ENCODE measurements at places on chromosomes 1 and 21.

- peak; percentile 77 for DNase-seq
These were observed 1.1 kb upstream of the ZNF496 start for GRCh38 chr1:247332623-247333361.

- peak; percentile 96 for DNase-seq
These were observed 300.0 kb upstream of the VAMP3 start for GRCh38 chr1:7470904-7471638.

DNA sequence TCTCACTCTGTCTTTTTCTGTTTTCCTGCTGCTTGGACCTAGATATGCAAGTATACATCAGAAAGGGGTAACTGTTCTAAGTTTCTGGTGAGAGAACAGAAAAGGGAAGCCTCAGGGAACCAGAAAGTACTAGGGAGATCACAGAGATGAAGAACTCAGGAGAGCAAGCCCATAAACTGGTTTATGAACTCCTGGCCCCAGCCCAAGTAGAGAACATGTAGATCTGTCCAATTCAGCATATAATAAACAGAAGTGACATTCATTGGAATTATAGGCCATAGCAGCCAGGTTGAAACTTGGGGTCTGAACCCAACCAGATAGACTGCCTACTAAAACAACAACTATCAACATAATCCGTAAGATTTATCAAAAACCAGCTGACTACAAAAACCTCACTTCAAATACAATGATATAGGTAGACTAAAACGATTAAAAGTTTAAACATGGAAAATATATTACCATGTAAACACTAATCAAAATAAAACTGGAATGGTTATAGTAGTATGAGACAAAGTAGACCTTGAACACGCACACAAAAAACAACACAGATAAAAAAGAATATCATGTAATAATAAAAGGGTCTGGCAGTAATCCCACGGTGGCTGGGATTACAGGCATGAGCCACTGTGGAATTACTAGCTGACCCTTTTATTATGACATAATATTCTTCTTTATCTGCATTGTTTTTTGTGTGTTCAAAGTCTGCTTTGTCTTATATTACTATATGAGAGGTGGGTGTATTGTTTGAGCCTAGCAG is 65.0 kb downstream of the ZSWIM5 start:
- DNase-seq = no peak

DNA sequence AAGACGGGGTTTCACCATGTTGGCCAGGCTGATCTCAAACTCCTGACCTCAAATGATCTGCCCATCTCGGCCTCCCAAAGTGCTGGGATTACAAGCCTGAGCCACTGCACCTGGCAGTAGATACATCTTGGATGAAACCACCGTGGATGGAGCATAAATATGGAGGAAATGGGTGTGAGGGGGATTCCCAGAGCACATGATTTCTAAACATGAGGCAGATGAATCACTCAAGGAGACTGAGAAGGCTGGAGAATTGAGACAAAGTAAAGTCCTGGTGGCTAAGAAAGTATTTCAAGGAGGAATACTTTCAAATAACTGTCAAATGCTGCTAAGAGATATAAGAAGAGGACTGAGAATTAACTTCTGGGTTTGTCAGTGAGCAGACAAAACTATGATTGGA is 5.4 kb upstream of the PGBD5 start:
- no peak for DNase-seq

GRCh38 chr1:186188004-186188539 is 187.0 kb downstream of the TPR start:
- DNase-seq = no peak

DNA sequence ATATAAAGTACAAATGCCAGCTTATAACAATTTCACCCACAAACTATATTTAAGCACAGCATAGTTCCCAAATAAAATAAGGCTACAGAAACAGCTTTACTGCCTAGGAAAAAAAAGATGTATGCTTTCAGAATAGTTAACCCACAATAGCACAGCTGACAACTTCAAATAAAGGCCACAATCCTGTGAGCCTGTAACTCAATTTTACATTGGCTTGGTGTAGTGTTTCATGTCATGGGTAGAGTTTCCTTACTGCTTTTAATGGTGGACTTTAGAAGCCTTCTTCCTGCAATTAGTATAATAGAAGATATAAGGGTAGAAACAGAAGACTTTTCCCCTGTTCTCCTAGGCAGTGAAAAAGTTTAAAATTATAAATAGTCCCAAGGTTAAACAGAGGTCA is 44.3 kb upstream of the ZC3H11B start:
- DNase-seq = no peak

DNA sequence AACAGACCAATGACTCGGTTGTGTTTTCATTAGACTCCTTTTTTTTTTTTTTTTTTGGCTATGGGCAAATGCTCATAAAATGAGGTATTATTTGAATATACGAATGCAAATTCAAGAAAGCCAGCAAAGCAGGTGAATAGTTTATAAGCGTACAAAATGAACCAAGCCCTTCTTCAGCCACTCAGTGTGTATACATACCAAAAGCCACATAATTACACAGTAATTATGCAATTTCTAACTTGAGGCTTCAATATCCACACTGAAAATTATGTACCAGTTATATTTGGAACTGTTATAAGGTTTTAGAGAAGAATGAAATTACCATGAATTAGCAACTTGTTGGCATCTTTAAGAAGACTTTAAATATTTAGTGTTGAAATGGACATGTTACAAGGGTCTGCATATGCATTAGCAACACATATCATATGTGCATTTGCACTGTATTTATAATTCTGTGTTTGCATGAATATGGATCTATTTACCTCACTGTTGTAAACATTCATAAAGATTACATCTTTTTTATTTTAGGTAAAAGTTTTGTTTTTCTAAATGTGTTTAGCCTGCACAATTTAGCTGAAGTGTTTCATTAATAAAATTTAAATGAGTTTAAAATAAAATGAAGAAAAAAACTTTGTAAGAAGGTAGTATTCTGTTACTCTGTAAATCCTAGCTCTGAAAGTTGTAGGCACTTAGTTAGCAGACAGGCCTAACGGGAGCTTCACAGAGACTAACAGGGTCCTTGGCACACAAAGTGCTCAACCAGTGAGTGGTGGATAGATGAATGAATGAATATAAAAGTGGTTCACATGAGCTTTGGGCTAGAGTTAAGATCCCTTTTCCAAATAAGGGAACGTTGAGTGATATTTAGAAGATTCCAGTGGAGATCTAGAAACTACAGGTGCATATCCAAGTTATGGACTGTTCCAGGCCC is 241.0 kb upstream of the NFIA start:
- no peak for DNase-seq

DNA sequence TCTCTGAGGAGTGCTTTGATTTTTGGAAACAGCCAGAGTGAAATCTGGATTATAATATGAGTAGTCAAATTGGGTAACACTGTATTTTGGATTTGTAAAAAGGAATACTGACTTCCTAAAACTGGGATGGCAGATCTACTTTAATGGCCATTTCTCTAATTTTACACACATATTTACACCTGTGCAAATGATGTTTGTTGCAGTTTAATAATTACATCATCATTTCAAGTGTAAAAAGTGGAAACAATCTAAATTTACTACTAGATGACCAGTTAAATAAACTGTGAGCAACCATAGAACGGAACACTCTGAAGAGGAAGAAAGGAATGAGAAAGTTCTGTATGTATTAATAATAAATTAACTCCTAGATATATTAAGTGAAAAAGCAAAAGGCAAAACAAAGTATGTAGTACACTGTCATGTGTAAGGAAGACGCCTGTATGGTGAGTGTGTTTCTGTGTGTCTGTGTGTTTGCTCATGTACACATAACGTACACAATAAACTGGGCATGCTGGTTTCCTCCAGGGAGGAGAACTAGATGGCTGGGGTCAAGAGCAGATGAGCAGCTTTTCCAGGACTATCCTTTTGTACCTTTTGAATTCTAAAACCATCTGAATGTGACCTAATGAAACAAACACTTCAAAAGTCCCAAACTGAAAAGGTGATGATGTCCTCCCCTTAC is 2.9 kb upstream of the RHEX start:
- DNase-seq = no peak

DNA sequence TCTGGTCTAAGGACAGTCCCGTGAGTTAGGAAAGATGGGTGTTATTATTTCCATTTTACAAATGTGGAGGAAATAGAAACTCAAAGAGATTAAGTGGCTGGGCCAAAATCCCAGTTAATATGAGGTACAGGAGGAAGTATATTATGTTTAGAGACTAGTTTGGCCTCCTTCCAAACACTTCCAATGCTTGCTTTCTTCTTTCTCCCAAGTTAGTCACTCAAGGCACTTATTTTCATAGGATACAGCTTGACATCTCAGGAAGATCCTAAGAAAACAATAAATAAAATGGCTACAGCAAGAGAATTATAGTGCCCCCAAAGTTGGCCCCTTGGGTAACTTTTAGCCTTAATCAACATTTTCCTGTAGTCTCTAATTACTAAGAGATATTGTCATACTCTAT is 47.5 kb upstream of the IPO9 start:
- no peak for DNase-seq

DNA sequence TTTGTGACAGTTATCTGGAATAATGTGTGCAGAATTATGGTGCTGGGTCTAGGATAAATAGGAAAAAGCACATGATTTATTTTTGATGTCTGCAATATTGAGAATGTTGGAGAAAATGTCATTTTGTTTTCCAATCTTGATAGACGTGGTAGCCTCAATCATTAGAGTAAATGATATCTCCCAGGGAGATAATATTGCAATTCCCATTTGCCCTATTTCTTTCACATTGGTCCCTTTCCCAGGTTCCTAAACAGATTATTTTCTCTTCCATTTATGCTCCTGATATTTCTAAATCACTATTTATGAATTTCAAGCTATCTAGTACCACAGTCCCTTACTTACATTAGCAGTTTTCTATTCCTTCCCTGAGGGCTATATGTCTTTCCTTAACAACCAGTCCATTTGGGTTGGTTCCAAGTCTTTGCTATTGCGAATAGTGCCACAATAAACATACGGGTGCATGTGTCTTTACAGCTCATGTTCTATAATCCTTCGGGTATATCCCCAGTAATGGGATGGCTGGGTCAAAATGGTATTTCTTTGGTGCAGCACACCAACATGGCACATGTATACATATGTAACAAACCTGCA is 447.3 kb downstream of the PLA2G4A start:
- no peak for DNase-seq

DNA sequence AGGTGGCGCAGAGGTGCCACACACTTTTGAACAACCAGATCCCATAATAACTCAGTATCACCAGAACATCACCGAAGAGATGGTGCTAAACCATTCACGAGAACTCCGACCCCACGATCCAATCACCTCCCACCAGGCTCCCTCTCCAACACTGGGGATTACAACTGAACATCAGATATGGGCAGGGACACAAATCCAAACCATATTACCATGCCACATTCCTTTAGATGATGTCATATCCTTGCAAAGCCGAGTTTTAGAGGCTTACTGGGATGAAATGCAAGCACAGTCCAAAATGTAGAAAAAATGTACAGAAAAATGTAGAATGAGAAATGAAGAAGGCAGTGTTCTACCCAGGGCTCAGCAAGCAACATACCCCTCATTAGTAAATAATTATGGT is 64.7 kb downstream of the SGIP1 start:
- DNase-seq = no peak

GRCh38 chr1:202892501-202892900 is 3.6 kb upstream of the RABIF start:
- DNase-seq = no peak

- DNase-seq = no peak
These were observed 351.6 kb upstream of the B3GALT2 start for GRCh38 chr1:193538003-193538354.

- no peak for DNase-seq
These were observed 35.0 kb upstream of the IL19 start for GRCh38 chr1:206735553-206736031.

DNA sequence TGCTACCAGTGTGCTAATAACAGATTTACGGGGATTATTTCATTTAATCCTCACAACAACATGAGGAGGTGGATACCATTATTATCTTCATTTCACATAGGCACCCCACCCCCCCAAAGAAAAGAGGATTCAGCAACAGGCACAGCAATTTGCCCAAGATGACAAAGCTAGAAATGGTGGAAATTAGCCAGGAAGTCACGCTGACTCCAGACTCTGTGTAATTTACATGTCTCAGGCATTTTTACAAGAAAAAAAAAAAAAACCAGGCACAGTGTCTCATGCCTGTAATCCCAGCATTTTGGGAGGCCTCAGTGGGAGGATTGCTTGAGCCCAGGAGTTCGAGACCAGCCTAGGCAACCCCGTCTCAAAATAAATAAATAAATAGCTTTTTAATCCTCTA is 37.5 kb upstream of the PRDM2 start:
- peak; percentile 52 for DNase-seq

- no peak for DNase-seq
These were observed 12.3 kb downstream of the RAVER2 start for GRCh38 chr1:64757213-64757612.

DNA sequence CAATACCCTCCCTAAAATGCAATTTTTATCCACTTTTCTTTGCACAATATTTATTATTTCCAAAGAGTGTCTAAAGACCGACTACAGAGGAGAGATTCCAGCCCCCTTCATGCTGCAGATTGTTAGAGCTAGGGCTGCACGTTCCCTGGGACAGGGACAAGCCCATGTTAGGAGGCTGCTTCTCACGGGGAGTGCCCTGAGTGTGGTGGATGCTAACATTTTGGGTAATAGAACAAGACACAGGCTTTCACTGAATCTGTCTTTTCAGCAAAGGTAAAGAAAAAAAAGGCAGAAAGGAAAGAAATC is 125.4 kb downstream of the RIPK4 start:
- DNase-seq = no peak

DNA sequence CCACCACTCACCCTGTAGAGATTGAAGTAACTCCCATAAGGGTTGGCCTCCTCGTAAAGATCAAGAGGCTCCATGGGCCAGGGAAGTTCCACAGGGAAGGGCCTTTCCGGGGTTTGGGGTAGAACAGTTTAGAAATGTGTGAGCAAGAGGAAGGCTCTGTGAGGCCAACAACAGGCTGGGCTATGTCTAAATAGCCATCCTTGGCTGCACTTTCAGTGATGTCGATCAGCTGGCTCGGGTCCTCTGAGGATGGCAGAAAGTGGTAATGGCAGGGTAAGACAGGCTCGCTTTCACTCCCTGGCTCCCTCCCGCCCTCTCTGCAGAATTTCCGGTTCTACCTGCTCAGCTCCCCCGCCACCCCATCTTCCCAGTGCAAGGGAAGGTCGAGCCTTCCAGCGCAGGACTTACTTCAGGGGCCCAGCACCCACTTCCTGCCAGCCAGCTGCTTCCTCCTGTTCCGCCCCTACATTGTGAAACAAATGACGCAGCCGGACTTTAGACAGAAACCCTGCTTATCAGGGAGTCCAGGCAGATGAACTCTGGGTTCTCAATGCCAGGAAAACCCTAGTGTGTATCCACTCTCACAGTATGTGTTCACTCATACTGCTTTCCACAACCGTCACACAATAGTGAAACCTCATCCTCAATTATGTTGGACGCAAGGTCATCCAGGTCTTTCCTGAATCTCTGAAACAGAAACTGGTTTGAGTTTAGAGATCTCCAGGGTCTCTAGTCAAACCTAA is 7.3 kb downstream of the F11R start:
- peak; percentile 83 for DNase-seq
